Anterior cingulate cortex (tissue), 58 donors: ENCODE measurements at places on chromosomes 6 and 20.

GRCh38 chr6:64227863-64228262 lies 592.3 kb downstream of the PHF3 start:
- no peak for DNase-seq

GRCh38 chr6:140932909-140933308 lies 1199.8 kb upstream of the GJE1 start:
- no peak for DNase-seq

- no peak for DNase-seq
Observed at GRCh38 chr6:91033964-91034363, 447.1 kb upstream of the MAP3K7 start.

GRCh38 chr6:162090734-162091133 lies 636.8 kb downstream of the PRKN start:
- DNase-seq, result no peak

GRCh38 chr6:81763051-81763450 lies 10.6 kb upstream of the TENT5A start:
- DNase-seq, result no peak

DNA sequence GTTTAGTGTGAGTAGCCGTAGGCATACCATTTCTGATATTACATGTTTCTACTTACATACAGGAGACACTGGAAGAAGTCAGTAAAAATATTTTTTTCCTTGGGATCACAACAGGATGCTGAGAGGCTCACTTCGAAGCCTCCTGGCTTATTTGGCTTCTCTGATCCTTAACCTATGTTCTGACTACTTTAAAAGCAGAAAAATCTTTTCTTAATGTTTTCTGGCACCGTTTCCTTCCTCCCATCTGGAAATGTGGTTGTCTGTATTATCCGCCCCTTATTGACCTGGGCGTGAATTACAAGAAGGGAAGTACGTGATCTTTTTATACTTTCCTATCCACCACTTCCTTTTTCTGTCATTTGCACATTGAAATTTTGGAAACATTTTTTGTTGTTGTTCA lies 379.6 kb downstream of the COL12A1 start:
- no peak for DNase-seq

- no peak for DNase-seq
Observed at GRCh38 chr6:5389086-5389745, 127.9 kb downstream of the FARS2 start.

GRCh38 chr20:34082232-34082887 lies 29.7 kb downstream of the EIF2S2 start:
- DNase-seq, result no peak

GRCh38 chr6:123588546-123588895 lies 48.2 kb downstream of the TRDN start:
- no peak for DNase-seq

DNA sequence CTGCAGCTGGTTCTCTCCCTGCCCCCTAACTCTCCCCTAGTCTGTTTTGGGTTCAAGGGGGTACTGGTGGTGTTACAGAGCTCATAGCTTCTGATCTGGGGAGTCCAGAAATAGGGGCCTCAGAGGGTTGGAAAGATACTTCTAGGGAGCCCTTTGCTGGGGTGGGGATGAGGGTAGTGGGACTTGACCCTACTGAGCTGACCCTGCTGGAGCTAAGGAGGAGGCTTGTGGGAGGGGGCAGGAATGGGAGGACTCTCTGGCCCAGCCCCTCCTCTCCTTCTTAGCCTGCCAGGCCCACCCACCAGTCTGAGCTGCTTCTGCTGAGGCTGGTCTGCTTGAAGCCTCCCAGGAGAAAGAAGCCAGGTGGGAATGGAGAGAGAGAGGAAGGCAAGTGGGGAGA lies at the start of gene EGFL8:
Gene EGFL8, plus strand, starts transcription at position 301 of the 400 bp plus-strand sequence. CDS start 1,571 bp downstream, outside the sequence.
- no peak for DNase-seq

GRCh38 chr6:161418463-161418945 lies 144.6 kb upstream of the AGPAT4 start:
- DNase-seq, result no peak

- DNase-seq, result no peak
Observed at GRCh38 chr6:4091941-4092340, 13.0 kb upstream of the FAM217A start.

DNA sequence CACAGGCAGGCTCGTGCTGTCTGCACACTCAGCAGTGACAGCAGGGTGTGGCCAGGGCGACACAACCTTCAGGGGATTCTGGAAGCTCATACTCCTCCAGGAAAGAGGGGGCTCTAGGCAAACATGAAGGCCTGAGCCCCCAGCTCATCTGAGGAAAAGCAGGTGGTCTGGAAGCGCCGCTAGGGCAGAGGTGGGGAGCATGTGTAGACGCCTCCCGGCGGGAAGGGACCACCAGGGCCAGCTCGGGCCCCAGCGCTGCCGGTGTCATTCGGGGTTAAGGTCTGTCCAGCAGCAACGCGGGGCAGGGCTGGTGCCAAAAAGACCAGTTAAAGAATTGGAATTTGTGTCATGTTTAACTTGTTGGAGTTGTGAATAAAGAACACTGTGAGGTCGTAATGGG lies 39.3 kb upstream of the SYNJ2 start:
- no peak for DNase-seq

DNA sequence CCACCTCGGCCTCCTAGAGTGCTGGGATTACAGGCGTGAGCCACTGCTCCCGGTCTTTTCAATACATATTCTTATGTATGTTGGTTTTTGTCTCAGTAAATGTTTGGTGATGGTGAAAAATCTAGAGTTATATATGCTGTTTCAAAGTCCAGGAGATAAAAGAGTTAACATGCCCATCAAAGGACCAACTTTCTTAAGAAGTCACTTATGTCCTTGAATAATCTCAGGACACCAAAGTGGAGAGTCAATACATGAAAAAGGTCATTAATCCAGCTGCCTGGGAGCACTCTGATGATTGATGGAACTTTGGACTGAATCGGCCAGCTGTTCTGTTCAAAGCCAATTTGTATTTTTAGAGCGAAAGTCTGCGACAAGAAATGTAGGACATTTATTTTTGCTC lies 59.8 kb upstream of the HDAC2 start:
- DNase-seq, result no peak

GRCh38 chr6:26311385-26312095 lies 53.5 kb upstream of the BTN3A2 start:
- peak; percentile 14 for DNase-seq

- DNase-seq, result peak; percentile 44
Observed at GRCh38 chr6:157148391-157149323, 174.7 kb downstream of the TMEM242 start.

- no peak for DNase-seq
Observed at GRCh38 chr20:47927385-47927851, 142.1 kb upstream of the SULF2 start.

DNA sequence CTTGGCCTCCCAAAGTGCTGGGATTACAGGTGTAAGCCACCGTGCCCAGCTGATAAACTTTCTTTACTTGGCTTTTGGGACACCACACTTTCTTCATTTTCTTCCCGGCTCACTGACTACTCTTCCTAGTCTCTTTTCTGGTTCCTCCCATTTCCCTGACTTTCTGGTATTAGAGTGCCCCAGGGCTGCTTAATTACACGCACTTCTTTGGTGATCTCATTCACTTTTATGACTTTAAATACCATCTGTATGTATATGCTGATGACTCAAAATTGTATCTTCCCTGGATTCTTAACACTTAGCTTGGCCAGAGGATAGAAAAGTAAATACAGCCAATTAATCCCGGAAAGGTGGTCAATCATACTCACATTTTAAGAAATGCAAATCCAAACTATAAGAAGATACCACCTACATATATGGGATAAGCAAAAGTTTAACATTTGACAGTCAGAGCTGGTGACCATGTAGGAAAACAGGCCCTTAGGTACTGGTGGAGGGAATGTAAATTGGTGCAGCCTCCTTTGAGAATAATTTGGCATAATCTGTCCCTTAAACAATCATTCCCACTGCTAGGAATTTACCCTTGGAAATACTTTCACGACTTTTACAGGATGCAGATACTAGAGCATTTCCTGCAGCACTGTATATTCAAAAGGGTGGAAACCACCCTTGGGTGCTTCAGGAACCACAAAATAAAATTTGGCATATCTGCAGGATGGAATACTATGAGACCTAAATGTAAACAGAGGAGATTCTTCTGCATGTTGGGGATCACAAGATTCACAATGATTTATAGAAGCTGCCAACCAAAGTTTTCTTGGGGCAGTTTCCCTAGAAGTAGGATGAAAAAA lies 9.4 kb upstream of the NANP start:
- no peak for DNase-seq

- DNase-seq, result no peak
Observed at GRCh38 chr6:25946631-25947030, 16.0 kb upstream of the TRIM38 start.

DNA sequence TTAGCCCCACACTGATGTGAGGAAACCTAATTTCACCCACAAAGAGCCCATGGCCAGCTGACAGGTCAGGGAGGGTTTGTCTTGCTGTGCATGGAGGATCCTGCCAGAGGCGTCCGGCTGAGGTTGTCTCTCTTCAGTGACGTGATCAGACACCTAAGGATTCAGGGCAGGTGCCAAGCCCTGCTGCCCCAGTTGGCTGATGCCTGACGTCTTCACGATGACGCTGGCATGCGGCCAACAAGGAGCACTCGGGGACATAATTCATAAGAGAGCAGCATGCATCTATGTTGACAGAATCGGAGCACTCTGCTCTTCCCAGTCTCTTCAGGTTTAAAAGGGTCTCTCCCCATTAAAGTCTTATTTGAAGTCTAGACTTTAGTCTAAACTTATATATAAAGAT lies 47.8 kb downstream of the PSMB1 start:
- no peak for DNase-seq

- no peak for DNase-seq
Observed at GRCh38 chr20:42775037-42775436, 414.7 kb downstream of the PTPRT start.

GRCh38 chr6:14597090-14597489 lies 479.5 kb downstream of the CD83 start:
- DNase-seq, result no peak

GRCh38 chr20:62653951-62654685 lies 11.8 kb downstream of the SLCO4A1 start:
- DNase-seq, result no peak

DNA sequence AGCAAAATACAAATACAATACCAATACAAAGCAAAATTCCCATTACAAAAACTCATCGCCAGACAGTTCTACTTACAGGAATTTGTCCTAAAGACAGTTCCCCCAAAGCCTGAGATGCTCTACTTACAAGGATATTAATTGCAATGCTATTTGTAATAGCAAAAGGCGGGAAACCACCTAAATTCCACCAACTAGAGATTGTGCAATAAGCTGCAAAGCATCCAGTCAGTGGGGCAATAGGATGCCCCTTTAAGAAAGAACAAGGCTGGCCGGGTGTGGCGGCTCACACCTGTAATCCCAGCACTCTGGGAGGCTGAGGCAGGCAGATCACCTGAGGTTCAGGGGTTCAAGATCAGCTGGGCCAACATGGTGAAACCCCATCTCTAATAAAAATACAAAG lies 39.1 kb downstream of the FAM209B start:
- DNase-seq, result no peak

- no peak for DNase-seq
Observed at GRCh38 chr6:108546079-108547049, 14.4 kb upstream of the FOXO3 start.

DNA sequence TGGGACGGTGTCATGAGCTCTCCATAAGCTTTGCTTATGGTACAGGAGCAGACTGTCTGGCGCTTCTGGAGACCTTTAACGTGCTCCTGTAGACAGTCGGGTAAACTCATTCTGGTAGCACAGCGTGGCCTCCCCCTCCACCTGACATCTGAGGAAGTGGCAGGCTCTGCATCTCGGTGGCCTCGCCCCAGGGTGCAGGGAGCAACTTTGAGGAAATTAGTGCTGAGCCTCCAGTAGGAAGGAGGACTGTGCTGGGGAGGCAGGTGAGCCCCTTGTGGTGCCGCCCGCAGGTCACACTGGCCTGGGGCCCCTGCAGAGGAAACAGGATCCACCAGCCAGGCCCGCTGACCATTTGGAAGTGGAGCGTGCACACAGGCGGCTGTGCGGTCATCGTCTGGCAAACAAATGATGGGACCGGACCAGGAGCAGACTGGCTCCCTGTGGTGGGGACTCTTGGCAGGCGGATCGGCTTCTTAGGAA lies 57.9 kb downstream of the SYNJ2 start:
- no peak for DNase-seq

DNA sequence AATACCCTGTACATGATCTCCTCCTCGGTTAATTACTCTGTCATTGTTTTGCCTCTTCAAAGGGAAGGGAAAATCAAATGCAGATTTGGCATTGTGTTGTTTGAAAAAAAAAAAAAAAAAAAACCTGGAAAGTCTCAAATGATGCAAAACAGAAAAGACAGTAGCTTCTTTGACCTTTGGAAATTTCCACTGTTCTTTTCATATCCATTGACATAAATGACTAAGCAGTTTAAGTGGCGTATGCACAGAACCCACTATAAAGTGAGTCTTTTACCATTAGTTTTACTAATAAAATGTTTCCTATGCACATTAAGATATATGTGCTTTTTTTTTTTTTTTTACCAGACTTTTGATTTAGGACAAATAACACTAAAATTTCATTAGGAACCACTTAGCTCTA lies 704.3 kb downstream of the TFAP2A start:
- no peak for DNase-seq

DNA sequence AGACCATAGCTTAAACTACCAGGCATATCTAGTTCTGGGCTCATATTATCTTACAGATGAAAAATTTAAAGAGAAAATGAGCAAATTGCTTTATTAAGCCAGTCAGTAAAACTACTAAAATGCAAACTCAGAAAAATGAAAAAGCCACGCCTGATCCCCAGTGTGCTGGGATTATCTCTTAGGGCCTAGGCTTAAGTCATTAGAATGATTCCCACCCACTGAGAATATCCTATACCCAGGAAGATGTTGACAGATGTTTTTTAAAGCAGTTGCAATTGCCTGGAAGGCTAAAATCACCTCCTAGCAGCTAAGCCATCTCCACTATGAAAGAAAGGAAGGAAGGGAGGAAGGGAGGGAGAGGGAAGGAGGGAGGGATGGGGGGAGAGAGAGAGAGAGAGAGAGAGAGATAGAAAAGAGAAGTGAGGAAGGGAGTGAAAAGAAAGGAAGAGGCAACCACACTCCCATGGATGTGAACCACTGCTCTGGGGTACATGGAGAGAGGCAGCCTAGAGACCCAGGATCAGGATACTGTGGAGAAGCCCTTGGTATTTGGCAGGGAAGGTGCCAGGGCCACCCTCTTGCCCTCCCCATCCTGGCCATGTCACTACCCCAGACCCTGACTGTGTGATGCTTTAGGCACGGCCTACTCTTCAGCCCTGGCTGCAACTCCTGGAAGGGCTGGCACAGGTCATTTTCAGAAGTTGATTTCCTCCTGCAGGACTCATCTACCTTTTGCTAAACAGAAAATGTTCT lies 21.9 kb downstream of the NEDD9 start:
- no peak for DNase-seq
